ENCODE measurements at places on chromosomes 4 and X.

- DNase-seq, result peak; percentile 81
Measured at GRCh38 chr4:6720202-6720699, 4.3 kb downstream of the BLOC1S4 start.

GRCh38 chrX:55867181-55867651 is 149.7 kb downstream of the RRAGB start:
- DNase-seq, result no peak

- no peak for DNase-seq
Measured at GRCh38 chr4:168051526-168051925, 40.8 kb upstream of the ANXA10 start.

- DNase-seq, result no peak
Measured at GRCh38 chrX:64097891-64098290, 107.6 kb downstream of the AMER1 start.

GRCh38 chr4:78568640-78569305 is 17.2 kb downstream of the ANXA3 start:
- no peak for DNase-seq

GRCh38 chr4:114396808-114397207 is 201.8 kb upstream of the UGT8 start:
- no peak for DNase-seq

DNA sequence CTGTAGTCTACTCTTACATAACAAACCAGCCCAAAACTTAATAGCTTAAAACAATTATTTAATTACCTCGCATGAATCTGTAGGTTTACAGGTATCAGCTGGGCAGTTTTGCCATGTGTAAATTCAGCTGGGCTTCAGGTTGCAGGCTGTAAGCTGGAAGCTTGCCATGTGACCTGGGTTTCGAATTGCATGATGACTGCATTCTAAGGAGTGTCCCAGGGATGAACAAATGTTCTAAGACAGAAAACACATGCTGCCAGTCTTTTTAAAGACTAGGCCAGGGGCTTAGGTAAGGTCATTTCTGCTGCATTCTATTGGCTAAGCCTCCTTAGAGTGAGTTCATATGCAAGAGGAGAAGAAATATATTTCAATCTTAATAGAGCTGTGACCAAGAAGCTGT is 44.8 kb downstream of the GRIA2 start:
- DNase-seq, result no peak

DNA sequence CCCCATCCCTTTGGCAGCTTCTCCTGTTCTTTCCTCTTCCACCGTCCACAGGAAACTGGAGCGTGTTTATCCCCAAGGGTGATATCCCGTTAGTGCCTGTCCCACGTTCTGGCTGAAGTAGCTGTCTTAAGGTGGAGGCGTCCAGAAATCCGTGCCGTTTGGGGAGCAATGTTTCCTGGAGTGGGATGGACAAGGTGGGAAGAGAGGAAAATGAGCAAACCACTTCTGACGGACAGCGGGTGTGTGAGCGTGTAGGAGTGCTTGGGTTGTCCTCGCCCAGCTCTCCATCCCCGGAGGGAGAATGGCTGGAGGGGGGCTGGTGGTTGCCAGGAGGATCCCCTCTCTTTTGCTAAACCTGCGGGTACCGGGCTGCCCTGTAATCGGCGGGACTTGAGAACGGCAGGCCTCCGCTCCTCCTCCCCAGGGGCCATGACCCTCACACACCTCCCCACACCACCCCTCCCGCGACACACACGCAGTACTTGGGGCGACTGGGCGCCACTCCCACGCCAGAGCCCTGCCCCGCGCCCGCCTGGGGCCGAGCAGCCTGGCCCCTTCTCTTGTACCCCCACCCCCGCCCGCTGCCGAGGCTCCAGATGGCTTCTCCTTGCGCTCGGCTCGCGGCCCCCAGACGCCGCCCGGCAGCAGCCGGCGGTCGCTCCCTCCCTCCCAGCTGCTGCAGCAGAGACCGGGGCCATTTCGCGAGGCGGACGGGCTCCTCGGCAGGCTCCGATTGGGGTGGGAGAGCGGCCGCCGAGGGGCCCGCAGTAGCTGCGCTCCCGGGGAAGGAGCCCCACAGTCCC is 13.9 kb upstream of the PRDM8 start:
- DNase-seq, result peak; percentile 34

DNA sequence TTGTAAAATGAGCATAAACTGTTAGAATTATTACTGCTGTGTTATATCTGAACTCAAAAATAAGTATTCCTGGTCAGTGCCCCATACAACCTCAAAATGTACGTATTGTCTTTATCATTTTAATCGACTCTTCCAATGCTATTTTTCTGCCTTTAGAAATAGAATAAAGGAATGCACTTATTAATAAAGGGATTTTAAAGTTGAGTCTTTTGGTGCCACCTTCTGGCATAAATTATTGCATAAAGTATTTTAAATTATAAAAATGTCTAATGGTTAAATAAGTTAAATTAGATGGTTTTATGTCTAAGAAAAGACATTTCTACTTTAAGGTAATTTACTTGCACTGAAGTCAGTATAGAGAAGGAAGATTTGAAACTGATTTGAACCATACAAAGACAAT is 424.0 kb upstream of the NDST4 start:
- no peak for DNase-seq

DNA sequence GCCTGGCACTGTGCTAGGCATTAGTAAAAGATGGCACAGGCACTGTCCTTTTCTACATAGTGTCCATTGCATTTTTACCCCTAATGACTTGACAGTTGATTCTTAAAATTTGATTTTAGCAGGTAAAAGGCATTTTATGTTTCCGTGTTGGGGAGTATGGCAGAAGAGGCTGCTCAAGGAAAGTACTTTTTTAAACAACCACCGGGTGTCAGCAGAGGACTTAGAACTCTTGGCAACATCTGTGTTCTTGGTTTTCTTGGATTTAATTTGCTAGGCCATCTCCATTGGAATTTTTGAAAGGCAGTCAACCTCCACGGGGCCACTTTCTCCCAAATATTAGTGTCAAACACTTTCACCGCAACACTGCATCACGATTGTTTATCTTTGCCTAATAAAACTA is 102.9 kb downstream of the TSPAN7 start:
- no peak for DNase-seq

GRCh38 chrX:9797384-9798360 is 11.4 kb downstream of the SHROOM2 start:
- no peak for DNase-seq

DNA sequence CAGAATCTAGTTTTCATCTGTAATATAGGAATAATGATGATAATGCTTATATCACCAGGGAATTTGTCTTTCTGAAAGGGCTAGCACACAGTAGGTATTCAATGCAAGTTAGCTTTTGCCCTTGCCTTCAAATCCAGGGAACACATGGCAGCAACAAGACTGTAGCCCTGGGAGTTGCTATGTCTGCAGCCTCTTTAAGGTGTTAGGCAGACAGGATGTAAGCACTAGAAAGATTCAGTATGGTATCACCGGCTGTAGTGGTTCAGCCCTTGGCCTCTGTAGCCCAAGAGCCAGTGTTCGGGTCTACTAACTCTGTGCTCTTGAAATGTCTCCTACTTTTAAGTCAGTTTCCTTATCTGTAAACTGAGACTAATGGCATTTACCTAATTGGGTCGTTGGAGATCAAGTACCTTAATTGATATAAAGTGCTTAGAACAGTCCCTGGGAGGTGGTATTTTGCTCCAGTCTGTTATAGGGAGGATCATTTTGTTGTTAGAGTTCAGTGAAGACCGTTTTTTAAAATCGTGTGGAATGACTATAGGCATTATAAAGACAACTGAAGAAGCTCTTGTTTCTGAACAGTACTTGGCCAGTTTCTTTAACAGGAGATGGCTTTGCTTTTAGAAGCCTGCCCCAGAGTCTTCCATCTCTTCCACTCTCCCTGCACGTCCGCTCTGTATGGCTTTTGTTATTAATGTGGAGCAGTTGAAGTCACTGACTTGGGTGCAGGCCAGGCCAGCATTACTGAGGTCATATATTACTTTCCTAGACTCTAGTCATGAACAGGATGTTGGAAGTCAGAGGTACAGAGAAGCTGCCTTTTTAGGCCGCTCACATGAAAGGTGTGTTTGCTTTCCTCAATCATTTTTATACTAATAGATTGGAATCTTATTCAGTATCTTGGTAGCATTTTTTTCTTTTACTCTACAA is 44.8 kb downstream of the GAB1 start:
- no peak for DNase-seq

DNA sequence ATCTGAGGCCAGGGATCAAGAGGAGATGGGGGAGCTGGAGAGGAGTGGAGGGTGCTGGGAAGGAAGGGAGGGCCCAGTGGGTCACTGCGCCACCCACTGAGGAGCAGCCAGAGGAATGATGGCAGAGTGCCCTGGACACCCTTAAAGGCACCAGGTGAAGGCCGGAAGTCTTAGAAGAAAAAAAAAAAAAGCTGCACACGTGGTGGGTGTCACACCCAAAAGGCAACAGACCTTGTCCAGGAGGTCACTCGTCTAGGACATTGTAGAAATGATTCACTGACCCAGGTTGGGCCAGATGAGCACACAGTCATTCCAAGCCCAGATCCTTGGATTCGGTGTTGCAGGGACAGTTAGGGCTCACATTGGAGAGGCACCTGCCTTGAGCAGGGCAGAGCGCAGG is 93.5 kb upstream of the TRIM2 start:
- no peak for DNase-seq

GRCh38 chrX:140822184-140822583 is 112.6 kb downstream of the LINC00632 start:
- no peak for DNase-seq

- no peak for DNase-seq
Measured at GRCh38 chrX:70022616-70023015, 27.1 kb downstream of the AWAT2 start.

All from activated CD4-positive, alpha-beta T cell treated with anti-CD3 and anti-CD28 coated beads, Interleukin-2, amount 50 U/mL, for 1 hour (primary cell).